SJSA1 (cell line): ENCODE measurements at places on chromosomes 5 and 9. TPM values are rescaled to one million over a fixed set of nuclear protein-coding genes. Genes with fewer than 3 reads are reported as not detected.
A peak's percentile ranks its signal among the peaks of the same experiment; 100 is the strongest.

DNA sequence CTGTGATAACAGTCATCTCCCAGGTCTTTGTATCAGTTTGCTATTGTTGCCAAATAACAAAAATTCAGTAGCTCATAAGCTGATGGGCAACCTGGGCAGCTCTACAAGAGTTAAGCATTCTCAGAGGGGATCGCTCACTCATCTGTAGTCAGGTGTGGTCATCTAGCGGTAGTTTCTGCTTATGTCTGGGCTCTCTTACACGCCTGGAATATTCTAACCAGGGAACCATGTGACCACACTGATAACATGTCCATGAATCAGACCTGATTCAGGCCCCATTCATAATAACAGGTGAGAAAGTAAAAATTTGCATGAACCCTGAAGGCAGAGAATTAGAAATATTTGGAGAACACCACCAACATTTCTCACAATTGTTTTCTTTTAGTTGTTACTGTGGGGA is 576.1 kb downstream of the SLCO4C1 start:
- no peaks in the 10 kb centered on the region for H3K36me3 ChIP-seq
- no peak overlapping the region for H3K27ac ChIP-seq
- H3K4me3 ChIP-seq, result no peak overlapping the region
- no peak for DNase-seq
- H3K27me3 ChIP-seq, result no peaks in the 10 kb centered on the region

- DNase-seq, result no peak
- H3K4me1 ChIP-seq, result no peaks in the 10 kb centered on the region
- no peaks in the 10 kb centered on the region for H3K27me3 ChIP-seq
- no peak overlapping the region for H3K4me3 ChIP-seq
- H3K27ac ChIP-seq, result no peak overlapping the region
Observed at GRCh38 chr9:108316066-108316465, 539.7 kb downstream of the ACTL7B start.

The SH3TC2 gene
- total RNA-seq, result 11.2 and 16.9 TPM in 2 replicates

The MEGF10 gene
- total RNA-seq, result 0.03 and 0.09 TPM in 2 replicates

- H3K4me3 ChIP-seq, result no peak overlapping the region
- no peak for DNase-seq
- no peaks in the 10 kb centered on the region for H3K27me3 ChIP-seq
- no peak overlapping the region for H3K27ac ChIP-seq
- peaks cover 18% of the 10 kb centered on the region for H3K4me1 ChIP-seq
- no peaks in the 10 kb centered on the region for H3K36me3 ChIP-seq
Observed at GRCh38 chr9:130732793-130733221, 39.2 kb downstream of the EXOSC2 start.

- H3K4me3 ChIP-seq, result no peak overlapping the region
- DNase-seq, result no peak
- H3K27ac ChIP-seq, result no peak overlapping the region
- no peaks in the 10 kb centered on the region for H3K27me3 ChIP-seq
Observed at GRCh38 chr9:136235171-136235570, 10.4 kb downstream of the QSOX2 start.

- no peak for DNase-seq
- H3K4me1 ChIP-seq, result no peaks in the 10 kb centered on the region
- H3K27me3 ChIP-seq, result no peaks in the 10 kb centered on the region
- no peak overlapping the region for H3K4me3 ChIP-seq
- H3K27ac ChIP-seq, result no peak overlapping the region
Observed at GRCh38 chr9:7976167-7976755, 176.7 kb upstream of the DMAC1 start.

- no peaks in the 10 kb centered on the region for H3K4me1 ChIP-seq
- no peak for DNase-seq
- no peak overlapping the region for H3K27ac ChIP-seq
- H3K36me3 ChIP-seq, result no peaks in the 10 kb centered on the region
Observed at GRCh38 chr9:962023-962422, 14.4 kb upstream of the DMRT3 start.

DNA sequence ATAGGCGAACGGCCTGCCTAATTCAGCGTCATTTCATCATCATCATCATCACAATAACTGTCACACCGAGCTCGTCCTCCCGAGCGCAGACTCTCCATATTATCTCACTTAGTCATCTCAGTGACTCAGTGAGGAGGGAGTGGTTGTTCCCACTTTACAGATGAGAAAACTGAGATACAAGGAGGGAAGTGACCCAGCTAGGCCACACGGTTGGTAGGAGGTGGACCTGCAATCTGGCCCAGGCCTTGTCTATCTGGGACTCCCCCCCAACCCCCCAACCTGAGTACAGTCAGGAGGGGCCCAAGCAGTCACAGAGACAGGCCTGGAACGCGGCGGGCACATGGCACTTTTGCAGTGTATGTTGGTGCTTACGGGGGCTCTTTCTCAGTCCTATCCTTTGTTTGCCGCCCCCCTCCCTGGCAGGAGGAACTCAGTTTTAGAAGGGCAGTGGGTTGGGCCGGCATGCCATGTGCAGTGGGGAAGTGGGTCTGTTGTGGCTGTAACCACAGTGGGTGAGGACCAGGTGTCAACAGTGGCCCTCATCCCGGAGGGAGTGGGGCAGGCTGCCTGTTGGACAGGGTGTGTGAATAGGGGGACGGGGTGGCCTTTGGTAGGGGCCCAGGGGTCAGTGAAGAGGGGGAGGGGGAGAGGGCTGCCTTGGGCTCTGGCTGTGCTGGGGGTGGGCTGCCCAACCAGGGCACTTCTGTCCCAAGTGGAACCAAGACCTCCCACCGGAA is 1.7 kb upstream of the RXRA start:
- H3K4me1 ChIP-seq, result peaks cover 32% of the 10 kb centered on the region
- peaks cover 3% of the 10 kb centered on the region; the same call in 1 of the 2 replicates for H3K36me3 ChIP-seq
- DNase-seq, result peak; percentile 39
- no peaks in the 10 kb centered on the region for H3K27me3 ChIP-seq
- no peak overlapping the region for H3K27ac ChIP-seq

DNA sequence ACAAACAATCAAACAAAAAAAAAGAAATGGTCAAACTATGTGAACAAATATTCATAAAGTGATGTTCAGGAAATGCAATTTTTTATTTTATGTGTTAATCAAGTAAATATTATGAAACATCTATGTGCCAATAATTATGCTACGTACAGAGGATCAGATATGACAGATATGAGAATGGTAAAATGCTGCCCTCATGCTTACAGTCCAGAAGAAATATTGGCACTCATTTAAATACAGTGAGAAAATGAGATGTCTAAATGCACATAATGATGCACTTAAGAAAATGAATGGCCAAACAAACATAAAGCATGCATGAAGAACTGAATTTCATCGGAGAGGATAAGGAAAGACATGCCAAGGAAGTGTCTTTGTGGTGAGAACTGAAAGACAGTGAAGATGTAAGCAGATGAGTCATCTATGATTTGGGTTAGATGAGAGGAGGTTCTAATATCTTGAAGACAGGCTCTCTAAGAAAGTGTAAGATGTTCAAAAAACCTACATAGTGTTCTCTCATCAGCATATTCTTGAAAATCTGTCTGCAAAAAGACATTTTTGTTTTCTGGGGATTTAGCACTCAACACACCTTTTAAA is 1231.1 kb upstream of the ACO1 start:
- no peaks in the 10 kb centered on the region for H3K36me3 ChIP-seq
- no peaks in the 10 kb centered on the region for H3K27me3 ChIP-seq
- H3K27ac ChIP-seq, result no peak overlapping the region
- H3K4me3 ChIP-seq, result no peak overlapping the region
- no peaks in the 10 kb centered on the region for H3K4me1 ChIP-seq
- DNase-seq, result no peak

- H3K27ac ChIP-seq, result no peak overlapping the region
- H3K27me3 ChIP-seq, result no peaks in the 10 kb centered on the region
- H3K4me3 ChIP-seq, result no peak overlapping the region
- H3K36me3 ChIP-seq, result no peaks in the 10 kb centered on the region
- DNase-seq, result no peak
Observed at GRCh38 chr5:44907396-44907795, 98.6 kb downstream of the MRPS30 start.

The OR5C1 gene
- not detected in 2 replicates for total RNA-seq

DNA sequence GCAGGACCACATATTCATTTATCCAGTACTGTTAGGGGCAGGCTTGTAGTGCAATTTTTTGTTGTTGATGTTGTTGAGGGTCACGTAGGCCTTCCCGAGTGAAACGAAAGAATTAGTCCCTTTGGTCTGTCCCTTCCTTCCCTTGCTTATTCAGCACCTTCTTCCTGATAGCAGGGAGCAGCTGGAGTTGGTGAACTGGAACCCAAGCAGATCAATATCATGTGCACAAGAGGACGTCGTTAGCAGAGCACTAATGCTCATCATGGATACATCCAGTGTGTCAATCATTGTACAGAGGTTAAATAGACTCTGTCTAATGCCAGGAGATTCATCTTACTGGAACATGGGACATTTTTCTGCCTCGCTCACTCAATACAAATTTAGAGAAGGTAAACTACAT is 33.0 kb upstream of the MAP1B start:
- no peaks in the 10 kb centered on the region for H3K36me3 ChIP-seq
- H3K27me3 ChIP-seq, result no peaks in the 10 kb centered on the region
- H3K4me3 ChIP-seq, result no peak overlapping the region
- no peak overlapping the region for H3K27ac ChIP-seq
- no peaks in the 10 kb centered on the region for H3K4me1 ChIP-seq
- DNase-seq, result no peak

DNA sequence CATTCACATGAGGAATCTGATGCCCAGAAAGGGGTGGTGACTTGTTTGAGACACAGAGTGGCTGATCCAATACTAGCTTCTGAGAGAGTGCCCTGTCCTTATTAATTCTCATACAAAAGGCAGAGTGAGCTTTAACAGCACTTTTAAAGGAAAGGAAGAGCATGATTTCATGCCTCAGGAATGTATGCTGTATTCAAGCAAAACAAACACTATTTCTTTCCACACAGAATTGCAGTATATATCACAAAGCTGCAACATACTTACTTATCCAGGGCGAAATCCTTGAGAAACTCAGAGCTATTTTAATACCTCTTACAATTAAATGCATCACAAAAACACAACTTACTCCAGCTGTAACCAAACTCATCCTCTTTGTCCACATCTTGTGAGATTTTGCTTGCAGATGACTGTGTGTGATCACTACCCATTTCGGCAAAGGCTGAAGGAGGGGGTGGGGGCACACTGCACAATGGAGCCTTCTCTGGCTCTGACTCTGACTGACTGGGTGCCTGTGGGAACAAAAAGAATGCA is 139.8 kb downstream of the MPDZ start:
- H3K4me1 ChIP-seq, result peaks cover 13% of the 10 kb centered on the region
- peak overlapping the region; percentile 81 for H3K27ac ChIP-seq
- H3K36me3 ChIP-seq, result peaks cover 8% of the 10 kb centered on the region; the same call in 1 of the 2 replicates
- H3K27me3 ChIP-seq, result no peaks in the 10 kb centered on the region
- no peak overlapping the region for H3K4me3 ChIP-seq

- no peak overlapping the region for H3K27ac ChIP-seq
- H3K36me3 ChIP-seq, result no peaks in the 10 kb centered on the region
- H3K27me3 ChIP-seq, result no peaks in the 10 kb centered on the region
- H3K4me3 ChIP-seq, result no peak overlapping the region
Observed at GRCh38 chr9:36828611-36829013, 205.5 kb downstream of the PAX5 start.

The CER1 gene
- not detected in 2 replicates for total RNA-seq

The DAPK1 gene
- total RNA-seq, result 84.9 and 103 TPM in 2 replicates

DNA sequence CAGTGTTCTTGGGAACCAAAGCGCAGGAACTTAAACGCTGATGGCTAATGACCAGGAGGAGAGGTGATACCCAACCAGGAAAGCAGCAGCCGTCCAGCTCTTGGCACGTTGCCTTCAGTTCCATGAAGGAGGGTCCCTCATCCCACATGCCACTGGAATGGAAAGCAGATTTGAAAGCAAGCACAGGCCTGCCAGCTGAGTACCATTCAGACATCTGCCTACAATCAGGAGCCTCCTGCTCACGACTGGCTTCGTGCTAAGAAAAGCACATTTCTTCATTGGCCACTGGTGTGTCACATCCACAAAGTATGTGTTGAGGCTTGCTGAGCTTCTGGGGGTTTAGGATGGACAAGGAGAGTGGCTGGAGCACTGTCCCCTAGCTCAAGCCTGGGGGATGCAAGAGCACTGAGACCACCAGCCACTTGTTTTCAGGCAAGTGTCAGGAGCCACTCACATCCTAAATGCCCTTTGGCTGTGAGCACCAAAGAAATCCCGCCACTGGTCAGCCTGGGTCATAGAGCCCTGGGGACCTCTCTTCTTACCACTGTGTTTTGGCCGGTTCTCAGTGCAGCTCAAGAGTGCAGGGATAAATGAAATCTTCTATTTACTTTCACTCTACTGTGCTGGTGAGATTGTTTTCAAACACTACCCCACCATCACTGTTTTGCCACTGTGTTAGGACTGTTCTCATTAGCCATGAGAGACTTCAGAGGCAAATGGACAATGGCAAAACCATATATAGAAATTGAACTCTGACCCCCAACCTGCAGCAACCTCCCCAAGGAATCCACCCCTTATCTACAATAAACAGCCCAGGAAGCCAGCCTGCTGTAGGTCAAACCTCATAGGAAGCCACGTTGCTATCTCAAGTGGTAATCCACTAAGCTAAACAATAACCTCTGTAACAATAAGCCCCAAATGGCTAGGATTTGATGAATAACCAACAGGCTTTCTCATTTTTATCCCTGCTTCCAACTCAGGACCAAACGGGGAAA is 58.3 kb downstream of the MTX3 start:
- H3K36me3 ChIP-seq, result no peaks in the 10 kb centered on the region
- no peaks in the 10 kb centered on the region for H3K4me1 ChIP-seq
- no peak for DNase-seq
- H3K27ac ChIP-seq, result no peak overlapping the region
- H3K4me3 ChIP-seq, result no peak overlapping the region

DNA sequence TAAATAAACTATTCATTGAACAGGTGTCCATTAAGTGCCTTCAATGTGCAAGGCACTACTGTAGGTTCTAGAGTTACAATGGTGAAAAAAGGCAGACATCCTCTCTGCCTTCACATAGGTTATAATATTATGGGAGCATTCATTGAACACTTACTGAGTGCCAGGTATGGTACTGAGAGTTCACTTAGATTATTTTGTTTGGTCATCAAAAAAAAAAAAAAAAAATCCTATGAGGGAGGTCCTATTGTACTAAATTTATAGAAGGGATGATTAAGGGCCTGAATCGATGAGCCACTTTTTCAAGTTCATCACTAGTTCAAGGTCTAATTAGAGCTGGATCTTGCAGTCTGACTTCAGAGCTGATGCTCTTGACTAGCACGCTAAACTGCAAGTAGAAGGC is 22.8 kb upstream of the PANK3 start:
- DNase-seq, result no peak
- no peak overlapping the region for H3K27ac ChIP-seq

DNA sequence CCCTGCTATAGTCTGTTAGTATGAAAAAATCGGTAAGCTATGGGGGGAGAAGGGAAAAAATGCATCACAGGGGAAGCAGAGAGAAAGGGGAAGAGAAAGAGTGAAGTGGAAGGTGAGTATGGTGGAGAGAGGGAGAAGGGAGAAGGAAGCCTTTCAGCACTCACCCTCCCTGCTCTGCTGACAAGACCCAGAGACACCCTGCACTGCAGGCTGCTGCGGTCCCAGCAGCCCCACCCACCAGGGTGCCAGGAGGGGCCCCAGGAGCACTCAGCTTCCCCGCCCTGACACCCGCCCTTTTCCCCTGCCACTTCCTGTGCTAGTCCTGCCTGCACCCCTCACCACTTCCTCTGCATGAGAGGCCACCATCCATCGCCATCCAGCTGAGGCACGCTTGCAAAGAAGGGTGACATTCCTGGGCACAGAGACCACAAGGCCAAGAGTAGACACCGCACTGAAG is 12.7 kb downstream of the STK10 start:
- H3K4me1 ChIP-seq, result peaks cover 57% of the 10 kb centered on the region
- peaks cover 26% of the 10 kb centered on the region for H3K36me3 ChIP-seq
- no peaks in the 10 kb centered on the region for H3K27me3 ChIP-seq
- H3K4me3 ChIP-seq, result no peak overlapping the region
- no peak overlapping the region for H3K27ac ChIP-seq

- H3K27ac ChIP-seq, result no peak overlapping the region
- no peaks in the 10 kb centered on the region for H3K36me3 ChIP-seq
- no peaks in the 10 kb centered on the region for H3K27me3 ChIP-seq
Observed at GRCh38 chr5:37900692-37901091, 60.9 kb upstream of the GDNF start.
